ENCODE measurements at places on chromosomes 11 and 22.

- no peak for DNase-seq
Observed at GRCh38 chr22:46830841-46831240, 68.4 kb downstream of the TBC1D22A start.

- no peak for DNase-seq
Observed at GRCh38 chr11:10118865-10119264, 175.2 kb downstream of the SBF2 start.

DNA sequence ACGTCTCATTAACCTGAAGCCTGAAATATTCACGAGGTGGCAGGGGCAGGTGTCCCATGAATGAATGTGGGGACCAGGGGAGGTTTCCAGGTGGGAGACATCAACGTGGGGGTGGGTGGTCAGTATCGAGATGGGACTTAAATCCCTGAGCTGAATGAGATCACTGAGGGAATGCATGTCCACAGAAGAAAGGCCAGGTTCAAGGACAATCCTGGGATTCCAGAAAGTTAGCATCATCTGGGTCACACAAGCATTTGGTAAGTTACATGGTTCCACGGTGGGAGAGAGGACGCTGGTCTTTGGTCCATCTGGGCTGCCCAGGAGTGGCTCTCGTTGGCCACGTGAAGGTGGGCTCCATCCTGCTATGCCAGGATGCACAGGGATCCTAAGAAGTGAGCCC lies 22.7 kb upstream of the CCND1 start:
- no peak for DNase-seq

GRCh38 chr11:115503083-115503885 lies 931 bp downstream of the CADM1 start:
- no peak for DNase-seq

- no peak for DNase-seq
Observed at GRCh38 chr11:117479372-117479771, 151.7 kb downstream of the CEP164 start.

DNA sequence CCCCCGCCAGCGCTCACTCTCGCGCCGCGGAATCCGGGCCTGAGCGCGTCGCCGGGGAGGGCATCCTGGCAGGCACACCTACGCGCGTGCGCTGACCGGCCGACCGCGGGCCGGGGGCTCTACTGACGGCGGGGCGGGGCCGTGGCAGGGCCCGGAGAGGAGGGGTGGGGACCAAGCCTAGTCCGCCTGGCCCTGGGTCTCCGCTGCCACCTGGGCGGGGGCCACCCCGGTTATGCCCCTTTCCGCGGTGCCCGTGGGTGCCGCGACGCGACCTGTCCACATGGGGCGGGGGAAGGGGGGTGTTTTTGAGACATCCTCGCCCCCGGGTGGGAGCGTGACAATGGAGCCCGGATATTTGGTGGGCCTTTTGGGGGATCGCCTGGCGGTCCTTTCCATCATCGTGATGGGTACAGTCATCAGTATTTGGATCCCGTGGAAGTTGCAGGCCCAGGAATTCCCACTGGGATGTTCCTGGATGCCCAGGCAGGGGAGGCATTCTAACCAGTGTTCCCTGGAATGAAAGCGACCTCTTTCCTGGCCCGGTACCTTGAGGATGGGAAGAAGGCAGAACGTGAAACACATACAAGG lies 2.2 kb downstream of the NCAM1 start:
- no peak for DNase-seq

DNA sequence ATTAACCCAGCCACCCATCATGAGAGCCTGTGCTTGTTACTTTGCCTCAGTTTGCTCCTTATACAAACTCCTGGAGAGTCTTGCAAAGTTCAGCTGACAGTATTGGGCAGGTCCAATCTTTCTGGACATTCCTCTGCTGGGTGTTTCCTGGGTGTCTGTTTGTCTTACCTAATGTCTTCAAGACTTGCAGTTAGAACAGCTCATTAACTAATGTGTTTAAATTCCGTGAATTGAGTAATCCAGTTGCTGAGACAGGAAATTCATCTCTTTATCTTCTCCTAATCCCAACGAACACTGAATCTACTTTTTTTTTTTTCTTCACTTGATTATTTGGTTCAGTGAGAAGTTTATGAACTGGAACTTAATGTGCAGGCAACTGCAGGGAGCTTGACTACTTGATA lies 20.6 kb downstream of the BCO2 start:
- no peak for DNase-seq

DNA sequence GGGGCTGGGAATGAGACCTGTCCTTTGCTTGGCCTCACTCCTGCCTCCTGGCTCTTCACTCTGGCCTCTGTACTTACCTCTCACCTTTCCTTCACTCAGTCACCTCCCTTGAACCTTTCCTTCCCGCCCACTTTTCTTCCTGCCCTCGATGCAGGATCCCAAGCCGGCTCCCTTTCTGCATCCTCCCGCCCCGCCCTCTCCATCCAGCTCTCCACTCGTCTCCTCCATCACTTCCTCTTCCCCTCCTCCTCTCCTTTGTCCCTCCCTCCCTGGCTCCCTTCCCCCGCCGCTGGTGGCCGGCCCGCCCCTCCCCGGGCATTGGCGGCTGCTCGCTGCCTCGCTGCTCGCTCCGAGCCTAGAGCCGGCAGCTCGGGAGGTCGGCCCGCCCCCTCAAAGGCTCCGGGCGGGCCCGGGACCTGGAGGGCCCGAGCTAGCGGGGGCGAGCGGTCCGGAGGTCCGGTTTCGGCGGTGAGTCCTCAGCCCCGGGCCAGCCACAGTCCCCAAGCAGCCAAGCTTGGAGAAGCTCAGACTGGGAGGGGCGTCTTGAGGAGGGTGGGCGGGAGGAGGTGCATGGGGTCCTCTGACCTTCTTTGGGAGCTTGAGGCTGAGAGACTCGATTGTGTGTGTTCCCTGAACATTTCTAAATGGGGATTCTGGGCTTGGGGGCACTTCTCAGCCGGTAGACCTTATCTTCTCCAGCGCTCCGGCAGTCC lies 13.8 kb downstream of the PHLDB1 start:
- DNase-seq, result no peak

DNA sequence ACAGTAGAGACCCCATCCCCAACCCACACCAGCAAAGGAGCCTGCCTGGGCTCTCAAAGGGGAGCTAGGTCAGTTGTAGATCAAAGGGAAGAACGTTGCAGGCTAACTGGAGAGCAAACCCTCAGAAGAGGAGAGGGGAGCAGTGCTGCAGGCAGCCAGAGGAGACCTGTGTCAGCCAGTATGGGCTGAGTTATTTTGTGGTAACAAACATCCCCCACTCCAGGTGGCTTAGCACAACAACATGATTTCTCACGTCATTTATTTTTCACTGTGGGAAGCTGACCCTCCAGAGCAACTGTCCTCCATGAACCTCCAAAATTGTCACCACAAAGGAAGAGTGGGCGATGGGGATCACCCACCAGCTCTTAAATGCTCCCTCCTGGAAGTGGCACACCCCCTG lies 19.8 kb upstream of the SHANK2 start:
- no peak for DNase-seq

- DNase-seq, result no peak
Observed at GRCh38 chr11:80748207-80748925, 1307.5 kb upstream of the TENM4 start.

- DNase-seq, result no peak
Observed at GRCh38 chr11:131685206-131685605, 314.8 kb downstream of the NTM start.

GRCh38 chr11:10351765-10352641 lies 47.1 kb downstream of the ADM start:
- DNase-seq, result no peak

- no peak for DNase-seq
Observed at GRCh38 chr11:6875761-6876160, 664 bp upstream of the OR10A4 start.

GRCh38 chr11:27456795-27457329 lies 15.7 kb downstream of the LGR4 start:
- DNase-seq, result no peak

DNA sequence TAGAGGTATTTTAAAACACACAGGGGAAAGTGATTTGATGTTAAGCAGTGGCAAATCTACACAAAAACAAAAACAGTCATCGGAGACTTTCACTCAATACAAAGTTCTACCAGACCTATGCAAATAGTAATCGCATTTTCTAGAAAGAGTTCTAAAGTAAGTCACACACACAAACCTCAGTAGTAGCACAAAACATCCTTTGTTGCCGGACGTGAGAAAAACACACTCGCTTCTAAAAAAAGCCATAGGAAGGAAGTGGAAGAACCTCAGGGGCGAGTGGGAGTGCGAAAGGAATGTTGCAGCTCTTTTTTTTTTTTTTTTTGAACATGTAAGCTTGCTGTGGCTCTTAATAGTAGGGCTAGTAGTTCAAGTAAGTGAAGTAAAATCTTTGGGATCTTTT lies 88.9 kb downstream of the MAML2 start:
- DNase-seq, result no peak

DNA sequence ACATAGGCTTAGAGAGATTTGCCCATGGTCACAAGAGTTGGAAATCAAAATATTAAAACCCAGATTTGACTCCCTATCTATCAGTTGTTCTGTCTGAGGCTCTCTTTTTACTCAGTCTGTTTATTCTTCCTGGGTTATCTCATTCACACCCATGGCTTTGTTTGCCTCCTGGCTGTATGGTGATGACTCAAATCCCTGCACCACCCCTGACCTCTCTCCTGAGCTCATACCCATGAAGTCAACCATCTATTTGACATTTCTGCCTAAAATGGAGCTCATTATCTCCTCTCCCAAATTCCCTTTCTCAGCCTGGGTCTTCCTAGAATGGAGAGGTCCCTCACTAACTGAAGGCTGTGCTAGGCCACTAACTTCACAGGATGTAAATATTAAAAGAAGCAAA lies 27.8 kb upstream of the CCDC134 start:
- no peak for DNase-seq

GRCh38 chr22:28544431-28544868 lies 135.2 kb downstream of the TTC28 start:
- DNase-seq, result no peak

DNA sequence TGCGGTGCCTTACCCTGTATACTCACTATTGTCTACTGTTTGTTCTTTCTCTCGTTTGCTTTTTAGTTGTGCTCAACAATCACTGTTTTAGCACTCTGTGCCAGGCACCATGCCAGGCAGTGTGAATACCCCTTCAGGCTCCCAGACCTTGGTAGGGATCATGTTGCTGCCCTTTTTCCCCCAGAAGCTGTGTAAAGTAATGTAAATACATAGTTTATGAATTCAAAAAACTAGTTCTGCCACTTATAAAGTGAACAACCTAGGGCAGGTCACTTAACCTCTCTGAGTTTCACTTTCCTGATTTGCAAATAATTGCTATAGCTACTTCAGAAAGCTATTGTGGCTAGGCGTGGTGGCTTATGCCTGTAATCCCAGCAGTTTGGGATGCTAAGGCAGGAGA lies 81.0 kb upstream of the CTSC start:
- no peak for DNase-seq

- no peak for DNase-seq
Observed at GRCh38 chr11:77035580-77035979, 1.4 kb downstream of the B3GNT6 start.

DNA sequence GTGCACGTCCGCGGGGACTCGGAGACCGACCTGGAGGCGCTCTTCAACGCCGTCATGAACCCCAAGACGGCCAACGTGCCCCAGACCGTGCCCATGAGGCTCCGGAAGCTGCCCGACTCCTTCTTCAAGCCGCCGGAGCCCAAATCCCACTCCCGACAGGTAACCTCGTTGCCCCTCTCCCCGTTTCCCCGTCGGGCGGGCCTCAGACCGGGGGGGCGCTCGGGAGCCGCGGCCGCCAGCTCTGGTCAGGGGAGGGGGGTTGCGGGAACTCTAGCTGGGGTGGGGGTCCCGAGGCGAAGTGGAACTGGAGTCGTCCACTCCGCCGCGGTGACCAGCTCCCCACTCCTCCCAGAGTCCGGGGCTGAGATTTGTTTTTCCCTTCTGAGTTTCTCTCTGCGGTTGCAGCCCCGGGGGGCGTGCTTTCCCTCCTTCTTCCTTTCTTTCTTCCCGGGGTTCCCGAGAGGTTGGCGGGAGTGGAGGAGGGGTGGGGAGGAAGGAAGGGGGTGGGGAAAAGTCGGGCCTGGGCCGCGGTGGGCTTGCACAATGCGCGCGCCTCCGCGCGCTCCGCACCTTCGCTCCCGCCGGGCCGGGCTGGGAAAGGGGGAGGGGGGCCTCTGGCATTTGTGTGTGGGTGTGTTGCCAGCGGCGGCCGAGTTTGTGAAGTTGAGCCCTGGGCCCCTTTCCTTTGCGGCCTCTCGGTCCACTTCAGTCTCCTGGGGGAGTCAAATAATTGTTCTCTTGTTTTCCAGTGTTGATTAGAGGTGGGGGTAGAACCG lies 952 bp downstream of the YAP1 start:
- DNase-seq, result no peak

- DNase-seq, result no peak
Observed at GRCh38 chr22:22943521-22944267, 56.1 kb downstream of the IGLL5 start.

- DNase-seq, result no peak
Observed at GRCh38 chr11:111623527-111624030, 21.3 kb downstream of the SIK2 start.

DNA sequence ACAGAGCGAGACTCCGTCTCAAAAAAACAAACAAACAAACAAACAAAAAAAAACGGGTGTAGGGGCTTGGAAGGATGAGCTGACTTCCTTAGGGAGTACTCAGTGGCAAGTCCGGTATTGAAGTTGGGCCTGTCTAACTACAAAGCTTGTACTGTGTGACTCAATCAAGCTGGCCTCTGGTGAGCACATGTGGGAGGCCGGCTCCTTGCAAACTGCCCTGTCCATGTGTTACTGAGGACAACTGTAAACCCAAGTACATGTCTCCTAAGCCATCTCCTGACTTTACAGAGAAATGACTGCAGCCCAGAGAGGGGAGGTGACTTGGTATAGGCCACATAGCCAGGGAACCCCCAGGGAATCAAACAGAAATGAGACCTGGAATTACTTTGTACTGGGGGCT lies 11.6 kb downstream of the RIBC2 start:
- DNase-seq, result no peak

DNA sequence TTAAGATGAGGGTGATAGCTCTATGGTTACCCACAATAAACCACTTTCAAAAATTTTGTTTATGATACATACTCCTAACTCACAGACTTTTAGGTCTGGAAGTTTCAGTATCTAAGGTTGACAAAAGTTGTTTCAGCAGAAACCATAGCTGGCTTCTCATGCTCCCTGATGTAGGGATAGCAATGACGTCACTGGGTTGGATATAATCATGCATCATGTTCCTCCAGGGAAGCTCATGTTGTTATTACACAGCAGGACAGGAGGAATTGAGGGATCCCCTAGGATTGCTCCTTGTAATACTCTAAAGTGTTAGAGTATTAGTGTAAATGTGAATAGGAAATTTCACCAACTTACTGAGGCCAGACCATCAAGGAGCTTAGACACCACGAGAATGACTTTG lies 23.6 kb downstream of the APOL3 start:
- DNase-seq, result no peak

Data from stimulated activated CD8-positive, alpha-beta memory T cell treated with anti-CD3 and anti-CD28 coated beads, Interleukin-7, amount 100 ng/mL, for 48 hours (primary cell).